ENCODE measurements at places on chromosomes 12 and 14.
A peak's percentile ranks its signal among the peaks of the same experiment; 100 is the strongest.

GRCh38 chr12:55926738-55927587 is 731 bp downstream of the PYM1 start:
- DNase-seq = peak; percentile 94

GRCh38 chr14:103685276-103686211 is 29.7 kb downstream of the XRCC3 start:
- H3K4me3 ChIP-seq = no peak overlapping the region
- no peak overlapping the region for H3K27ac ChIP-seq
- peaks cover 11% of the 10 kb centered on the region for H3K4me1 ChIP-seq
- peaks cover 69% of the 10 kb centered on the region for H3K36me3 ChIP-seq

DNA sequence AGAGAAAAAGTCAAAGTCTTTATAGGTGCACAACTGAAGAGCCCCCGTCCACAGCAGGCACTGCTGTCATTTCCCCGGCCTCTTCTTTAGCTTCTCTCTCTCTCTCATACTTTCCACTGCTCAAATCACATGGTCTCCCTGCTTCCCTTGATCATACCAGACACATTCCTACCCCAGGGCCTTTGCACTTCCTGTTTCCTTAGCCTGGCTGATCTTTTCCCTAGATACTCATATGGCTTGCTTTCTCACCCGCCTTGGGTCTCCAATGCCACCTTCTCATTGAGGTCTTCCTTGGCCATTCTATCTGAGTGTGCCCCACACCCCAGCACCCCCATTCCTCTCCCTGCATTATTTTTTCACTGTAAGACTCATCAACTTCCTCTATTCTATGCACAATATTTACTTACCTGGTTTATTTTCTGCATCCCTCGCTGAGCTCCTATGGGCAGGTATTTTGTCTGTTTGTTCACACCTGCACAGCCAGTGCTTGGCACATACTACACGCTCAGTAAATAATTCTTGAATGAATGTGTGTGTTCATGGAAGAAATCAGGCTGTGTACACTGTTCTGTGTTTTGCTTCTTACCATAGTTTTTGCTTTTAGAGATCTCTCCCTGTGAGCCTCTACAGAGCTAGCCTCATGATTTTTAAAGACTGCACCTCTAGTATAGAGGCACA is 31.9 kb downstream of the SERPINA1 start:
- H3K36me3 ChIP-seq = no peaks in the 10 kb centered on the region
- peaks cover 7% of the 10 kb centered on the region for H3K4me1 ChIP-seq
- no peak overlapping the region for H3K4me3 ChIP-seq
- H3K27me3 ChIP-seq = no peaks in the 10 kb centered on the region
- no peak for DNase-seq

- H3K27ac ChIP-seq = peak overlapping the region; percentile 85
- peaks cover 47% of the 10 kb centered on the region for H3K4me1 ChIP-seq
- DNase-seq = no peak
- no peak overlapping the region for H3K4me3 ChIP-seq
- no peaks in the 10 kb centered on the region for H3K27me3 ChIP-seq
- H3K36me3 ChIP-seq = peaks cover 26% of the 10 kb centered on the region
These were observed 18.3 kb downstream of the MTRFR start for GRCh38 chr12:123251403-123252076.
